ENCODE measurements at places on chromosomes 2 and 18.

- no peak for DNase-seq
Measured at GRCh38 chr2:112714836-112715631, 5.8 kb upstream of the NT5DC4 start.

- no peak for DNase-seq
Measured at GRCh38 chr2:101238930-101239759, 13.5 kb upstream of the CNOT11 start.

DNA sequence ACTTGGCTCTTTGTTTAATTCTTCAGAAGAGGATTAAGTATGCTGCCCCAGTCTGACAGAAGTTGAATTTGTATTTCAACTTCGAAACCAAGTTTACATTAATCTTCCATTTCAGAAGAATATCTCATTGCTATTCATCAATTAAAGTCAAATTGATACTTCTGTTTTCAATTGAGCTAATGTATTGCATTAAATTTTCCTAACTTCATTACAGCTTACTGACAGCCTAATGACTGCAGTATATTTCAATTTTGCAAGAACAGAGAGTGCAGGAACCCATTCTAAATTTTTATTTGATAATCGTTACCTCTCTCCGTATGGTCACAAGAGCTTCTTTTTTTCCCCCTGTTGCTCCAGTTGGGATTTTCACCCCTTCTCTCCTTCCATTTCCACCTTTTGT is 218.0 kb downstream of the CALCRL start:
- no peak for DNase-seq

GRCh38 chr2:9735335-9735734 is 104.5 kb upstream of the YWHAQ start:
- DNase-seq: no peak

- no peak for DNase-seq
Measured at GRCh38 chr2:54879598-54880332, 156.3 kb downstream of the EML6 start.

- no peak for DNase-seq
Measured at GRCh38 chr18:48806551-48807261, 144.1 kb downstream of the SMAD7 start.

- no peak for DNase-seq
Measured at GRCh38 chr18:25189391-25190185, 162.4 kb downstream of the ZNF521 start.

DNA sequence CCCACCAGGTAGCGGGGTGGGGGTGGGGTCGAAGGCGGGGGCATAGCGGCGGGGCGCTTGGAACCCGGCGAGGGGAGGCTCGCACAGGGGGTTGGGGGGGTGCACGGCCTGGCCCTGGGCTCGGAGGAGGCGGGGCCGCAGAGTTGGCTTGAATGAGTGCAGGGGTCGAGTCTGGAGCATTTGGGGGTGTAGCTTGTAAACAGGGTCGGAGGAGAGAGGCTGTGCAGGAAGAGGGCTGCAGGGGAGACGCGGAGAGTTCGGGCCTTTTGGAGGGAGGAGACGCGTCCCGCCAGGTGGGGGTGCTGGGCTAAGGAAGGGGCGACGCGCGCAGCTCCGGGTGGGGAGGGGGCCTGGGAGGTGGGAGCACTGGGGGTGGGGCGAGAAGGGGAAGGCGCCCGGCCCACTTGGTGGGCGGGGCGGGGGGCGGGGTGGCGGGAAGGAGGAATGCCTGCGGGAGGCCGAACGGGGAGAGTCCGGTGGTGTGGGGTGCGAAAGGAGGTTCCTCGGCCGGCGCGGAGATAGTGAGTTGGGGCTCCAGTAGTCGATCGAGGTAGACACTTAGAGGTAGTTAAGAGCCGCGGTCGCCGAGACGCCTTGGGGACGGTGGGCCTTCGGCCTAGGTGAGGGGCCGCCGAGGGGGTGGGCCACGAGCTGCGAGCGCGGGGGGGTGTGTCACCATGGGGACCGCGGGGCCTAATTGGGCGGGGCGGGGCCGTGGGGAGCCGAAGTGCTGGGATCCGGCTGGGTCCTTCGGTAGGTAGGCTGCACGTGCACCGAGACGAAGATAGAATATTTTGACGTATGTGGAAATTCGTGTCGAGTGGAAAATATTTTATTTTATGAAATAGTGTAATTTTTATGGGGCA is 774 bp downstream of the MSH6 start:
- peak; percentile 39 for DNase-seq

- DNase-seq: no peak
Measured at GRCh38 chr2:227614246-227614645, 394 bp downstream of the SCYGR3 start.

DNA sequence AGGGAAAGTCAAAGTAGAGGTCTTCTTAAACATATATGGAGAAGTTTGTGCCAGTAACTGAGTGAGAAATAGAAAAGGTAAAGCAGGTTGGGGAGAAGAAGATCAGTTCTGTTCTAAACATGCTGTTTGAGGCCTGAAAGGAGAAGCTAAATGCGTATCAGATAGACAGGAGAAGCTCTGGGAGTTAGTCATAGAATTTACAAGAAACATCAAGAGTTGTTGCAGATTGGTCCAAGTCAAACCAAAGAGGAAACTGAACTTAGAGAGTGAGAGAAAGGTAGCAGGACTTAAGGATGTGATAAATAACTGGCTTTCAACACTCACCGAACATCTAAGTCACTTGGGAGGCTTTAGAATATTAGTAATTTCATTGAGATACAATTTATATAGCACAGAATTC is 29.2 kb upstream of the CERS6 start:
- DNase-seq: no peak
